ENCODE measurements at places on chromosomes 7 and 10. TPM values are rescaled to one million over a fixed set of nuclear protein-coding genes. Genes with fewer than 3 reads are reported as not detected.

SFXN3 gene
- polyA plus RNA-seq, result 23.6 TPM

JAKMIP3 gene
- polyA plus RNA-seq, result 0.04 TPM

- DNase-seq, result no peak
Measured at GRCh38 chr10:49152037-49152436, 18.2 kb upstream of the FAM170B start.

DNA sequence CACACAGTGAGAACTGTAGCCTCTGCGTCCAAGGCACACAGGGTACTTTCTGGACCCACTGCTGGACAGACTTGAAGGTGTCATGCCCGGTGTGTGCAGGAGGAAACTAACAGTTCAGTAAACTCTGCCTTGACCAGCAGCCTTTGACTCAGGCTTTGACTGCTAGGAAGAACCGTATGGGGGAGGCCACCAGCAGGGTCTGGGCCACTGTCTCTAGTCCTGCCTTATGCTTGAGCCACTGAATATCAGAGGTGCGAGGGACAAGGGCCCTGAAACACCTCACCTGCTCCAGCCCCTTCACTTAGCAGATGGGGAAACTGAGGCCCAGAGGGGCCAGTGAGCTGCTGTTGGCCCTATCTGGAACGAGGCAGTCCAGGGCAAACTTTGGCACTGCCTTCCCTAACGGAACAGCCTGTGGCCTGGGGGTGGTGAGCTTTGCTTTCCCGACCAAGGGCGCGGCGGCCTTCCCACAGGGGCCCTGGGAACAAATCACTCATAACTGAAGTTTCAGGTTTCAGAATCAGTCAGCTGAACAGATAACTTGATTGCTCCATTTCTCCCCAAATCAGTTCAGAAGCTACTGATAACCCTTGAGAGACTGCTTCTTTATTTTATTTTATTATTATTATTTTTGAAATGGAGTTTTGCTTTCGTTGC lies 130.0 kb downstream of the FAM53B start:
- DNase-seq, result no peak

- no peak for DNase-seq
Measured at GRCh38 chr10:15652117-15652516, 67.6 kb downstream of the ITGA8 start.

DNA sequence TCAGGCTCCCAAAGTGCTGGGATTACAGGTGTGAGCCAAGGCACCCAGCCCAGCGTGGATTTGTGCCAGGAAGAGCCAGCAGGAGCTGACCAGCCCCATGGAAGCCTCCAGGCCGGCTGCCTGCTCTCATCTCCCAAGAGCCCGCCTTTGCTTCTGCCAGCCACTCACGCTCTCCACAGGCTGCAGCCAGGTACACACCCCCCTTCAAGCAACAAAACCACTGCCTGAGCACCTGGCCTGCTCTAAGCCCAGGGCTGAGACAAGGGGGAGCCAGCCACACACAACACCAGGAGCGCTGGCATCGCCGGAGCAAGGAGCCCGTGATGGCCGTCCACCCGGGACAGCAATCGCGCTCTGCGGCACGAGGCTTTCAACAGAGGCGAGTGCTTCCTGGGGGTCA lies 34.5 kb downstream of the MAD1L1 start:
- no peak for DNase-seq

GRCh38 chr10:21520509-21520908 lies 5.0 kb downstream of the SKIDA1 start:
- no peak for DNase-seq

Data from heart right ventricle (tissue), 16 donors.